ENCODE measurements at places on chromosomes 5 and 9.
A peak's percentile ranks its signal among the peaks of the same experiment; 100 is the strongest.

- DNase-seq = no peak
Measured at GRCh38 chr5:144318011-144318410, 147.3 kb downstream of the KCTD16 start.

GRCh38 chr9:38671372-38671731 is 48.6 kb downstream of the FAM240B start:
- no peak for DNase-seq

GRCh38 chr9:137064027-137064879 is 6.1 kb downstream of the SAPCD2 start:
- peak; percentile 68 for DNase-seq

DNA sequence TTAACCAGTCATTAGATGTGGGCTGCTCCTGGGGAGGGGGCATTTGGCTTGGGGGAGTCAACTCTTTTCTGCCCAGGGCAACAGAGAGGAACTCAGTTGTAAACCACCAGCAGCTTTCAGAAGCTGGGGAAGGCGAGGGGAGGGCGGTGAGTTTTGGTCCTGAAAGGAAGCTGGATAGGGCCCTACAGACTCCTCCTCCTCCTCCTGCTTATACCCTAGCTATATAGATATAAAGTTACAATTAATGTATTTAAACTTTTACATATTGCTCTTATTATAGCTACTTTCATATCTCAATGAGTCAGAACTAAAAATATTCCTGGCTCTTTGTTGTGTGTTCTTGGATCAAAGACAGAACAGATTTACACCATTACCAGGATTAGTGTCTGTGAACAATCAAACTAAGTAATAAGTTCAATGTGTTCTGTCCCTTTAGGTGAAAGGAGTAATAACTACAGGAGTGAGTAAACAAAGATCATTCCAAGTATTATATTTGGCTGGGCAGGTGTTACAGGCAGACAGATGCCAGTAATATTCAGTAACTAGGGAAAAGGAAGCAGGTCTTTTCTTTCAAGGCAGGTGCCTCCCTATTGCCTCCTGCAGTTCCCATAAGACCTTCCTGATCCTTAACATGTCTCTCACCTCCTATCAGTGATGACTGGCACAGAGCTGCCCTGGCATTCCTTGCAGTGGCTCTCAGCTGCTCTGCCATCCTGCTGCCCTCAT is 20.5 kb upstream of the VPS13A start:
- no peak for DNase-seq

- DNase-seq = no peak
Measured at GRCh38 chr9:16179566-16179965, 626.7 kb downstream of the CCDC171 start.

DNA sequence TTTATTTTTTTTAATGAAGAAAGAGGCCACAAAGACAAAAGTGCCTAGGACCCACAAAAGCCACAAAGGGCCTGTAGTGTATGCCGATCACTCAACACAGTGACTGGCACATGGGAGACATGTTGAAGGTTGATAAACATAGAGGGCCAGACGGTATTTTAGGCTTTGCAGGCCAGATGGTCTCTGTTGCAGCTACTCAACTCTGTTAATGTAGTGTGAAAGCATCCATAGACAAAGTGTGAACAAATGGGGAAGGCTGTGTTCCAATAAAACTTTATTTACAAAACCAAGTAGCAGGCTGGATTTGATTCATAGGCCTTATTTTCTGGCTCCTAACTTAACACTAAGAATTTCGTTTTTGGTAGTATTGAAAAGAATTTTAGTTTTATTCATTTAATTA is 139.9 kb downstream of the SGCD start:
- DNase-seq = no peak

GRCh38 chr9:121992571-121993212 is 100.4 kb downstream of the TTLL11 start:
- peak; percentile 63 for DNase-seq

- no peak for DNase-seq
Measured at GRCh38 chr9:93950619-93951601, 4.2 kb downstream of the BARX1 start.

- DNase-seq = no peak
Measured at GRCh38 chr5:17106521-17106920, 110.9 kb upstream of the BASP1 start.

All from heart left ventricle (tissue), 16 donors.